ENCODE measurements at places on chromosomes 5 and 9.

- no peak for DNase-seq
These were observed 113.4 kb downstream of the MVB12B start for GRCh38 chr9:126439883-126440653.

- DNase-seq: no peak
These were observed 35.9 kb upstream of the PUM3 start for GRCh38 chr9:2879803-2880202.

DNA sequence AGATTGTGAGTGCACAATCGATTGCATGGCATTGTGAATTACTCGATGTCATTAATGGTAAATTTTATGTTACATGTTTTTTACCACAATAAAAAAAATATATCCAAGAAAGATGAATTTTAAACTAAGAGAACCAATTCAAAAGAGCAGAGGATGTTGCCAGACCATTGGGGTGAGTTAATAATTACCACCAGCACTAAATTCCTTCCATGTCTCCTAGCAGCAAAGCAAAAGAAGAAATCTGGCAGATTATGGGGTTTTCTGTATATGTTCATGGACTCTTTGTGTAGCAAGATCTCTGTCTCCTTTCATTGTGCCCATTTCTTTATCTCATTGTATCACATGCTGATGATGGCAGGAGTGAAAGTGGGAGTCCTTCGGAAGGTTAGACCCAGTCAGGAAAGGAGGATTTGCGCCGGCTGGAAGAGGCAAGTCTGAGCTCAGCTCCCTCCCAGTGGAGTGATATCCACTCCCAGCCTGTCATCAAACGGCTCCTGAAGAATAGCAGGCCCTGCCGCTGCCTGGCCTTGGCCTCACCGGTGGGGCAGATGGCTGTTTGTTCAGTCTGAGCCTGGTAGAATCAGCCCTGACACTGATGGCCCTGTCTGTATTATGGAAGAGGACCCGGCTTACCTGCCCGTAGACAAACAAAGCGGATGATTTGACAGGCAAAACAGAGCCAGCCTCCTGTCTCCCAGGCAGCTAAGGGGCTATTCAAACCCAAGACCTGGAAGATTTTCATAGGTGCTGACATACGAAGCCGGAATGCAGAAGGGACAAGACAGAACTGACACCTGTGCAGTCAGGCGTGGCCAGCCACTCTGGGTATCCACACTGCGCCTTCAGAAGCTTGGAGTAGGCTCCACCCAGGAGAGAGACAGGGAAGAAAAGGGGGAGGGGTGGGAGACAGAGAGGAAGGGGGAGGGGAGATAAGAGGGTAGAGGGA lies 21.9 kb upstream of the FOXE1 start:
- no peak for DNase-seq

DNA sequence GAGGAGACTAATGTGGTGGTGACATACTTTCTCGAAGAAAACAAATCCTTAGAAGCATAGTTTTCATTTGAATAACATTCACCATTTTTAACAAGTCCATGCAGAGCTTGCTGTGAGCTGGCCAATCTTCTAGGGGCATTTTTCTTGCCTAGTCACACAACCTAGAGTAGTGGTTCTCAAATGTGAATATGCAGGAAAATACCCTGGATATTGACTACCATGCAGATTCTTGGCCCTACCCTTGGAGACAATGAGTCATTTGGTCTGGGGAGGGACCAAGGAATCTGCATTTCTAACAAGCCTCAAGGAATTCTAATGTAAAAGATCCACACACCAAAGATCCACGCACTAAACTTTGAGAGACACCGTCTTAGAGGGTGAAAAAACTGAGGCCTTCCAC lies 23.5 kb downstream of the GDNF start:
- no peak for DNase-seq

DNA sequence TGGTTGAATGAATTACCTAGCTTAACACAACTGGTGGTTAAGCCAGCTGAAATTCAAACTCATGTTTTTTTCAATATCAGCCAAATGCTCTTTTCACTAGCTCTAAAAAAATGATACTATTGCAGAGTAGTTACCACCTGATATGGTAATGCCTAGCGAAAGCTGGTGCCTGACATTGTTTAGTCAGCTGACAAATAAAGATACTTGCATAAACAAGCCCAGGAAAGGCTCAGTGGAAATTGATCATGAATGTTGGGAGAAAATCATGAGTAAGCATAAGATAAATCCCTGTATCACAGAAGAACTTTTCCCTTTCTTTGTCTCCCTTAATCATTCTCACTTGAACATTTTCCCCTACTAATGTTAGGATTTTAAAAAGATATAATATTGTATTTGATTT lies 54.6 kb downstream of the FGF10 start:
- no peak for DNase-seq

GRCh38 chr9:98097836-98098235 lies 21.2 kb downstream of the TRIM14 start:
- DNase-seq: no peak

DNA sequence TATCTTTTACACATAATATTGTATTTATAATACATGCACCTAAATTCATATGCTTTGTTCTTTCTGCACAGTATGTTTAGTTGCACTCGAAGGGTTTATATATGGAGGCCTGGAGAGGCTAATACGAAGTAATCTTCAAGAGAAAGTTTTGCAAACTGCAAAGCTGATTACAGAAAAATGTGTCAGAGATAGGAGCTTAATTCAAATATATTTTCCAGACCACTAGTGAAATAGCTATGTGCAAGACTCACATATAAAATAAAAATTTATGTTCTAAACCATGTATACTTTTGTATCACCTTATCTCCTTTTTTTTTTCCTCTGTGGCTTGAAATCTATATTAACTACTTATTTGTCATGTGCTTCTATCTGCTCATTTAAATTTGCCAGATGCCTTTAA lies 313.8 kb downstream of the EFNA5 start:
- DNase-seq: no peak

- no peak for DNase-seq
These were observed 4.5 kb downstream of the NUDT2 start for GRCh38 chr9:34333836-34334235.

DNA sequence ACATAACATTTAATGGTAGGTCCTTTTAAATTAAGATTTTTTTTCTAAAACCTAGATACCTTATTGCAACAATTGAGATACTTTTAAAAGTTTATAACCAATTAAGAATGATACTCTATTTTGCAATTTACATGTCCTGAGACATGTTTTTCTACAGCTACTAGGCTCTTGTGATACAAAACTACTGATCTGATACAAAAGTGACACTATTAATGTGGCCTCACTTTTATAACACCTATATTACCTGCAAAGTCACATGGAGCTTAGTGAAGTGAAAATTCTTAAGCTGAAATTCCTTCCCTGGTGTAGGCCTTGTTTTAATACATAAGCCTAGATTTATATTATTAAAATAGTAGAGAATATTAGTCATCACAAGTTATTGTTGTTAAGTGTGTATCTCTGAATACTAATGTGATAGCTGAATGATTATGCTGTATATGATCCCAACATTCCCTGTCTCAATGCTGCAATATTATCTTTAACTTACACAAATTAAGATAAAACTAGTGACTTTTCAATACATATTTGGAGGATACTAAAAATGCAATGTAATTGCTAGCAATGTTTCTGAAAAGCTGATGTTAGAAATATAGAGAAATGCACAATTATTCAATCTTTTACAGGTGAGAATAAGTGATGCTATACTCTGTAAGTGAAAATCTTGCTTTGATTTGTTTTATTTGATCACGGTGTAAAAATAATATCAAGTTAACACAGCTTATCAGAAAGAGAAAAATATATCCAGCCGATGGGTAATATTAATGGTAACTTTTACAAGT lies 2.6 kb downstream of the NFIB start:
- no peak for DNase-seq

DNA sequence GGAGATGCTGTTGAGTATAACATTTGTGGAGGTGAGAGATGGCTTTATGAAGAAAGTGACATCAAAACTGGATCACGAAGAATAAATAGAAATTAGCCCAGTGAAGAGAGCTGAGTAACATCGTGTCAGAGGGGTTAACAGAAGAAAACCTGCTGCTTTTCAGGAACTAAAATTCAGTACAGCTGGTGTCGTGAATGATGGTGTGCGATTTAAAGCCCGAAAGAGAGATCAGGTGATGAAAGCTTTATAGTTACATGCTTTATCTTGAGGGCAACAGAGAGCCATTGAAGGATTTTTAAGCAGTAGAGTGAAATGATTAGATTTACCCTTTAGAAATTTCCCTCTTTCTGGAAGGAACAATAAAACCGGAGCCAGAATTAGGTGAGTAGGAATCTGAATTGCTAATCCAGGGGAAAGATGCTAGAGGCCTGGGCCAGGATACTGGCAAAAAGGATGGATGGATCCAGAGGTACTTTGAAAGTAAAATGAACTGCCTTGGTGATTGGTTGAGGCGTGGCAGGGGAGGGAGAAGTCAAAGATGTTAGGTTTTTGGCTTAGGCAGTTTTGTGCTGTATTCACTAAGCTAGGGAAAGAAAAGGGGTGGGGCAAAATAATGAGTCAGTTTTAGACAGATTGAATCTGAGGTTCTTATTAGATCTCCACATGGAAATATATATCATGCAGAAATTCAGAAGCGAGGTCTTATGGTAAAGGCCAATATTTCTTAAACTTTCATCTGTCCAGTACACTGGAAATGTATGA lies 3.4 kb downstream of the LRRC70 start:
- no peak for DNase-seq

DNA sequence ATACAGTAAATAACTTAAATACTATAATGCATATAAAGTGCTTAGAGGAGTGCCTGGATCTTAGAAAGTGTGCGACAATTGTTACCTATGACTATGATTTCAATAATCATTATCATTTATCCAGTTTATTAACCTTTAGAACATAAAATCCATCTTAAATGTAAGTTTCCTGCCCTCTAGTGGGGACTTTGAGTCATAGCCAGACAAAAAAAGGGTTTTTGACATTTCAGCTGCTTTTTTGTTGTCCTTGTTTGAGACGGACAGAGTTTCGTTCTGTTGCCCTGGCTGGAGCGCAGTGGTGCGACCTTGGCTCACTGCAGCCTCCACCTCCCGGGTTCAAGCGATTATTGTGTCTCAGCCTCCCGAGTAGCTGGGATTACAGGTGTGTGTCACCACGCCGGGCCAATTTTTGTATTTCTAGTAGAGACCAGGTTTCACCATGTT lies 9.7 kb upstream of the C9orf152 start:
- DNase-seq: peak; percentile 48

GRCh38 chr5:73945505-73945904 lies 319.5 kb downstream of the ARHGEF28 start:
- DNase-seq: peak; percentile 32

GRCh38 chr5:145294331-145294730 lies 540.8 kb downstream of the PRELID2 start:
- no peak for DNase-seq

DNA sequence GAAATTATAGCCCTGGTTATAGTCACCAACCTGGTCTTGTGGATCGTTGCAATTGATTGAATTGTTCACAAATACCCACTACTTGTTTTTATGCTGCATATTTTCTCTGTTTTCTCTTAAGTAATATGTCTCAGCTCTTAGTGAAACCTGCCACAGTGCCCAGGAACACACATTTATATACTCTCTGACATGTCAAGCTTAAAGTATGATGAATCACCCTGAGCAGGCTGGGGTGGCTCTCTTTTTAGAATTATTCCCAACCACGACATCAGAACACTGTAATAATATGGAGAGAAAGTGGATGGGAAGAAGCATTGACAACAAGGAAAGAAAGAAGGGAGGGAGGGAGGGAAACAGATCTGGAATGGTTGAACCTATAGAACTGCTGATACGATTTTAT lies 72.8 kb upstream of the ZNF608 start:
- DNase-seq: no peak

GRCh38 chr9:3914416-3914815 lies 385.5 kb downstream of the GLIS3 start:
- no peak for DNase-seq

DNA sequence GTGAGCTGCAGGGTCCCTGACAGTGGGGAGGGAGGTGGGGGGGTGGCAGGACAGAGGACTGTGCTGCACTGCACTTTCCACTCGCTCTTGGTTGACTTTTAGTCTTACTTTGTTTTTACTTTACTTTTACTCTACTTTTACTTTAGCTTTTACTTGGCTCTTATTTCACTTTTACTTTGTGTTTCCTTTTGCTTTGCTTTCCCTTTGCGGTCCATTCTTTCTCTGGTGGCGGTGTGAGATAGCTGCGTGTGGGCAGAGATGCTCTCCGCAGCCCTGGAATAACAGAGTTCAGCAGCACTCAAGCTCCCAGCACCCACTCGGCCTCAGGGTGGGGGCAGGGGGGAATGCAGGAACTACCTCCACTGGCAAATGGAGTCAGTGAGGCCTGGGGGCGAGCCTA lies 4.7 kb downstream of the AK8 start:
- DNase-seq: no peak

DNA sequence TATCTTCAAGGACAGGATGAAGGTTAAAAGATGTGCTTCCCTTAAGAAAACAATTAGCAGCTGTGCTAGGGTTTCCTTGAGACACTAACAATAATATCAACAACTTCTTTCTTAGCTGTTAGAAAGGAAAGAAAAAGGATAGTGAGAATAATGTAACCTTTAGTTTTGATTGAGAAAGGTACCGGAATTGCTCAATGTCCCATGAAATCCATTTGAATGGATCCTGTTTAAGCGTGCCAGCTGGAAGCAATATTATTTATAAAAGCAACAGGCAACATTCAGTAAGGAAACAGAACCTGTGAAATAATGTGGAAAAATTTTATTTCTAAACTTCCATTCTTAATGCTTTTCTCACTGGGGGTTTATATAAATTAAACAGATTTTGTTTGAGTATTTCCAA lies 120.9 kb downstream of the CCDC192 start:
- DNase-seq: no peak

DNA sequence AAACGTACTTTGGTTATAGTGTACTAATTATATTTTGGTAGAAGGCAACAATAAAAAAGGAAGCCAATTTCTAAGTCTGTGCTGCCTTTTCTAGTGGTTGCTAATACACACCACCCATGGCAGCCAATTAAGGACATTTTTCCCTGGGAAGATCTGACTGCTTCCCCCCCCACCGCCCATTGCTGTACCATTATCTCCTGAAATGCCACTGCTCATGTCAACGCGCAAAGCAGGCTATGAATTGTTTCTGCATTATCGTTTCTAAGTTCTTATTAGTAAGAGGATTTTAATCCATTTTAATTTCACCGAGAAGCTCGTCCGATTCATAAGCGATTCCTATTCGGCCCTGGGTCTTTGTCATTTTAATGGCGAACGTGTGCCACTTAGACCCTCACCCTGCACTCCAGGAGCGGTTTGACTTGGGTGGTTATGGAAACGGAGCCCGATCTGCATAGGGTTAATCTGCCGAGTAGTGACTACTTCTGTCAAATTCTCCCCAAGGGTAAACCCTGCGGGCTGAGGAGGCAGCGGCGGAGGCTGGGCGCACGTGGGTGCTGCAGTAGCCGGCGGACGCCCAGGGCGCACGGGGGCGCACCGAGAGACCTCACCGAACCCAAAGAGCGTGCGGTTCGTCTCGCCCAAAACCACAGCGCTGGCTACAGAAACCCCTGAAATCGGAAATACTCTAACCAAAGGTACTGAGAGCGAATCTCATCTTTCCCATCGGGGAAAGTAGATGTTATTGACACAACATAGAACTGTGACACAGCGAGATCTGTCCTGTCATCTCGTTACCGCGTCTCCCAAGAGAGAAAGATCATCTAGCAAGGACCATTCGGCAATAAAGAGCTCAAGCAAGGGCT lies 55.8 kb upstream of the SHC3 start:
- DNase-seq: peak; percentile 12
